ENCODE measurements at places on chromosomes 13 and 19. TPM values are rescaled to one million over a fixed set of nuclear protein-coding genes. Genes with fewer than 3 reads are reported as not detected.

Gene ZNF99
- total RNA-seq, result not detected

Gene ZNF649
- total RNA-seq, result 9.8 TPM

Gene ATP4B
- total RNA-seq, result 347 TPM

Gene COL4A2
- total RNA-seq, result 294 TPM

Gene LIN7B
- total RNA-seq, result 5.5 TPM

Gene LHB
- total RNA-seq, result not detected

Gene ZBTB32
- not detected for total RNA-seq

Gene NXNL1
- total RNA-seq, result not detected

Gene CEACAM8
- not detected for total RNA-seq

Gene DMWD
- 38.8 TPM for total RNA-seq

Gene C13orf42
- not detected for total RNA-seq

Gene C5AR2
- total RNA-seq, result not detected

Gene LILRB2
- total RNA-seq, result 0.87 TPM

Gene CCDC70
- total RNA-seq, result not detected

Gene KLK6
- not detected for total RNA-seq

Gene AZU1
- total RNA-seq, result not detected

Gene ZNF665
- total RNA-seq, result 2.3 TPM

Gene ZNF541
- total RNA-seq, result not detected

Gene ZNF700
- total RNA-seq, result 8.8 TPM

Gene PLIN4
- total RNA-seq, result 64.7 TPM
